ENCODE measurements at places on chromosomes 5 and 9. TPM values are rescaled to one million over a fixed set of nuclear protein-coding genes. Genes with fewer than 3 reads are reported as not detected.

GRCh38 chr5:172713113-172713808, 57.7 kb downstream of the DUSP1 start:
- H3K4me3 ChIP-seq: no peak overlapping the region
- H3K4me1 ChIP-seq: 0 out of 2 replicates have a peak, but pooled peaks cover 1% of the 10 kb centered on the region
- no peaks in the 10 kb centered on the region for H3K36me3 ChIP-seq
- H3K27ac ChIP-seq: no peak overlapping the region

GRCh38 chr9:78049484-78049883, 17.9 kb upstream of the GNAQ start:
- H3K36me3 ChIP-seq: no peaks in the 10 kb centered on the region
- H3K27me3 ChIP-seq: no peaks in the 10 kb centered on the region
- H3K4me1 ChIP-seq: no peaks in the 10 kb centered on the region

GRCh38 chr9:74742792-74743730, 144.7 kb downstream of the TRPM6 start:
- H3K36me3 ChIP-seq: no peaks in the 10 kb centered on the region
- no peaks in the 10 kb centered on the region for H3K27me3 ChIP-seq
- DNase-seq: peak; percentile 31
- no peaks in the 10 kb centered on the region for H3K4me1 ChIP-seq
- no peak overlapping the region for H3K4me3 ChIP-seq

DNA sequence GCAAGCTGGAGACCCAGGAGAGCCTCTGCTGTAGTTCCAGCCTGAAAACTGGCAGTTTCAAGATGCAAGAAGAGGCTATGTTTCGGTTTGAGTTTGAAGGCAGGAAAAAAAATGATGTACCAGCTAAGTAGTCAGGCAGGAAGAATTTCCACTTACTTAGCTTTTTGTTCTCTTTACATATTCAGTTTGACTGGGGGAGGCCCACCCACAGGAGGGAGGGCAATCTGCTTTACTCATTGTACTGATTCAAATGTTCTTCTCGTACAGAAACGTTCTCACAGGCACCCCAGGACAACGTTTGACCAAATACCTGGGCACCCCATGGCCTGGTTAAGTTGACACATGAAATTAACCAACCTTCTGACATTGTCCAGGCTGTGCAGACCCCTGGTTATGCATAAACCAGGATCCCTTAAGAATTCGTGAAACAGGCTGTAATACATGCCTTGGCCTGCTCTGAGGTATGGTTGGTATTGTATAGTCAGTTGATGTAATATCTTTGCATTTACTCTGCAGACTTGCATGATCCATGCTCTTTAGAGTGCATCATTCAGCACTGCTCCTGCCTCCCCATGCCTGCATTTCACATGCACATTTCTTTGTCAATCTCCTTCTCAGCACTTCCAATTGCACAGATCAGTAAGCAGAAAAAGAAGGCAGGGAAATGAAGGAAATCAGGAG, 687.1 kb downstream of the TAF11L14 start:
- no peak overlapping the region for H3K4me3 ChIP-seq
- no peaks in the 10 kb centered on the region for H3K27me3 ChIP-seq
- no peak overlapping the region for H3K27ac ChIP-seq
- no peaks in the 10 kb centered on the region for H3K4me1 ChIP-seq

DNA sequence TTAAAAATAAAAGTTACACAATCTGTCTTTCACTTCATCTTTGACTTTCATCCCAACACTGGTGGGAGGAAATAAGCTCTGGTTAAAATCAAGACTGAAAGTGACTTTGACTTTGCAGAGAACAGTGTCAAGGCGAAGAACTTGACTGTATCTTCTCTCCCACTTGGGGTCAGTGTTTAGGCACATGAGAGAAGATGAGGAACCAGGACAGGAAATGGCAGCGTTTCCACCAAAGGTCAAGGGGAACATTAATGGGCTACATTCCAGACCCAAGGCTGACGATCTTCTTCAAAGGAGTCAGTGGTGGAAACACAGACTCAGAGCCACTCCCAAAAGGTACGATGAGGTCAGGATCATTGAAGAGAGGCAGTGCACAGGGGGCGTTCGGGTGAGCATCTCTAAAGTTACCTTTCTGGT, 409.5 kb downstream of the ARHGEF28 start:
- H3K27me3 ChIP-seq: no peaks in the 10 kb centered on the region
- no peak overlapping the region for H3K27ac ChIP-seq
- no peaks in the 10 kb centered on the region for H3K36me3 ChIP-seq
- H3K4me3 ChIP-seq: no peak overlapping the region

GRCh38 chr5:148427370-148428042, 43.7 kb downstream of the FBXO38 start:
- peak; percentile 39 for DNase-seq
- no peak overlapping the region for H3K4me3 ChIP-seq
- no peaks in the 10 kb centered on the region for H3K4me1 ChIP-seq
- no peak overlapping the region for H3K27ac ChIP-seq

DNA sequence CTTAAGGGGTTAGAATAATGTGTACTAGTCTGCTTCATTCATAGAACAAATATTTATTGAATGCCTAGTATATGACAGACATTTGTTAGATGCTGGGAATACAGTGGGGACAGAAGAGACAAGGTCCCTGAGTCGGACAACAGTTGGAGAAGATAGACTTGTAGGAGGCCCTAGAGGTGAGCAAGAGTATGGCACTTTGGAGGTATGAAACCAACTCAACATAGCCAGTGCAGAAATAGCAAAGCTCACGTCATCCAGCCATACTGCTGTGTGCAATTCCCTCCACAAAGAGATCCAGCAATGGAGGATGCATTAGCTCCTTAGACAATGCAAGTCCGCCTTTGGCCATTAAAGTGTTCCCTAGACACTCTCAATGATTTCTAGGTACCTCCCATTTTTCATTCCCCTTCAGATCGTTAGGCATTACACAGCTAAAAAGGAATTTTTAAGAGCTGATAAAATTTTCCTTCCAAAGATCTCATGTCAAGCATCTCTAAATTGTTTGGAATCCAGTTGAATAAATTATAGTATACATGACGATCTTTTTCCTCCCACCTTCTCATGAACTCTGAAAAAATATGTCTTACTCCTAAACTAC, 1949.6 kb upstream of the WWC1 start:
- H3K36me3 ChIP-seq: no peaks in the 10 kb centered on the region
- no peaks in the 10 kb centered on the region for H3K27me3 ChIP-seq
- H3K4me1 ChIP-seq: peaks cover 9% of the 10 kb centered on the region
- no peak overlapping the region for H3K4me3 ChIP-seq
- H3K27ac ChIP-seq: no peak overlapping the region
- DNase-seq: no peak

GRCh38 chr5:137836997-137837396, 30.7 kb upstream of the MYOT start:
- no peaks in the 10 kb centered on the region for H3K4me1 ChIP-seq
- H3K4me3 ChIP-seq: no peak overlapping the region
- H3K36me3 ChIP-seq: no peaks in the 10 kb centered on the region
- no peak for DNase-seq
- no peak overlapping the region for H3K27ac ChIP-seq

DNA sequence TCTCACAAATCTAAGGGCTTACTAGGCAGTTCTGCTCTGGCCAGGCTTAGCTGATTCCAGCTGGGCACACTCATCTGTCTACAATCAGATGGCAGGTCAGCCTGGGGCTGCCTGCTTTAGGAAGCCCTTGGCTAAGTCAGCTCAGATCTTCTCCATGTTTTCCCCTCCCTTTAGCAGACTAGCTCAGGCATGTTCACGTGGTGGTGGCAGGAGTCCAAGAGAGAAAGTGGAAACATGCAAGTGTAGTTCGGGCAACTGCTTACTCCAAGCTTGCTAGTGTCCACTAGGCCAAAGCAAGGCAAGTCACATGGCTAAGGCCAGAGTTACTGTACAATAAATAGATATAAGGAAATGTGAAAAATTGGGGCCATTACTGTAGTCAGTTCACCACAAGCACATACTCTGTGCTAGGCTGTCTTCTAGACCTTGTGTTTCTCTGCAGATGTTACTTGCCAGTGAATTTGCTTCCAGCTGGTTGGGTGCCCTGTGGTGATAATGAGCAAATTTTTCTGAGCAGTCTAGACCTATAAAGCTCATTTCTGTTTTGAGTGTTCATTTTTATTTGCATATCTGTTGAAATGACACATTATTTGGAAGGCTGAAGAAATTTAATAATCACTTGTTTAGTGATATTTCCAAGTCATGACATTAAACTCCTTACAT, 38.3 kb downstream of the RECK start:
- H3K27ac ChIP-seq: no peak overlapping the region
- H3K4me1 ChIP-seq: no peaks in the 10 kb centered on the region
- H3K27me3 ChIP-seq: no peaks in the 10 kb centered on the region
- no peaks in the 10 kb centered on the region for H3K36me3 ChIP-seq

DNA sequence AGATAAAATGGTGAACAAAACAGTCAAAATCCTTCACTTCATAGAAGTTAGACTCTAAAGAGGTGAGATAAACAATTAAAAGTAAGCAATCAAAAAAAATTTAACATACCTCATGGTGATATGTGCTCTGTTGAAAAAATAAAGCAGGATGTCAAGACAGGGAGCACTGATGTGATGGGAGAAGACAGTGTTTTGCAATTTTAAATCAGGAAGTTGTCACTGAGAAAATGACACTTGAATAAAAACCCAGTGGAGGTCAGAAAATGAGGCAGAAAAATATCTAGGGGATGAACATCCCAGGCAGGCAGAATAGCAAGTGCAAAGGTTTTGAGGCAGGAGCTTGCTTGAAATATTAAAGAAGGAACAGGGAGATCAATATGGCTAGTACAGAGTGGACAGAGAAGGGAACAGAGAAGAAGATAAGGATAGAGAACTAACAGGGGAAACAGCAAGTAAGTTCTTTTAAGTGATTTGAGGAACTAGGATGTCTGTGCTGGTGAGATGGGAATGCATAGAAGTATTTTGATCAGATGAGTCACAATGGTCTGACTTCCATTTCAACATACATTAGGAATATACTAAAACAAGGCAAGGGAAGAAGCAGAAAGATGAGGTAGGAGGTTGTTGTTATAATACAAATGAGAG, 130.4 kb downstream of the CHSY3 start:
- DNase-seq: no peak
- H3K4me3 ChIP-seq: no peak overlapping the region
- H3K27ac ChIP-seq: no peak overlapping the region
- no peaks in the 10 kb centered on the region for H3K27me3 ChIP-seq

- H3K27me3 ChIP-seq: no peaks in the 10 kb centered on the region
- no peak for DNase-seq
- no peak overlapping the region for H3K27ac ChIP-seq
- no peaks in the 10 kb centered on the region for H3K36me3 ChIP-seq
Observed at GRCh38 chr5:52856564-52856963, 68.8 kb downstream of the ITGA1 start.

DNA sequence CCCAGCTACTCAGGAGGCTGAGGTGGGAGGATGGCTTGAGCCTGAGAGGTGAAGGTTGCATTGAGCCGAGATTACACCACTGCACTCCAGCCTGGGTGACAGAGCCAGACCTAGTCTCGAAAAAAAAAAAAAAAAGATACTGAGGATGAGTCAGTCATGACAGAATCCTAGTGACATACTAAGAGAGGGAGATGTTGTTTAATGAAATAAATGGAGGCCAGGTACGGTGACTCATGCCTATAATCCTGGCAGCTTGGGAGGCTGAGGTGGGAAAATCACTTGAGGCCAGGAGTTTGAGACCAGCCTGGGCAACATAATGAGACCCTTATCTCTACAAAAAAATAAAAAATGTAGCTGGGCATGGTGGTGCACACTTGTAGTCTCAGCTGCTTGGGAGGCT, 107.2 kb downstream of the ZFAND5 start:
- H3K27ac ChIP-seq: no peak overlapping the region
- no peak overlapping the region for H3K4me3 ChIP-seq

DNA sequence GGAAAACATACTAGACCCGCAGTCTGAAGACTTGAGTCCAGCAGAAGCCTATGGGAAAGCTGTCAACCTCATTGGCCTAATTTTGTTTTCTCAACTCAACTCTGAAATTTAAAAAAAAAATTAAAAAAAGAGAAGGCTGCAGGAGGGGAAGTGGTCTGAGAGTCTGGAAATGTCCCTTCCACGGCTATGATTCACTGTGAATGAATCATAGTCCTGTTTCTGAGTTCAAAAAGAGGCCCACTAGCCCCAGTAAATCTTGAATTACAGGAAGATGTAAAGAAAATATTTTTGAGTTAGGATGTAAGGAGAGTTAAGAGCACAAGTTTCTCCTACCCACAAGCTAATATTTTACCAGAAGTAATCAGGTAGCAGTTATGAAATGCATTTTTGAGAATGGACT, 565.5 kb upstream of the DMAC1 start:
- H3K27me3 ChIP-seq: no peaks in the 10 kb centered on the region
- H3K4me3 ChIP-seq: no peak overlapping the region
- no peaks in the 10 kb centered on the region for H3K4me1 ChIP-seq
- no peaks in the 10 kb centered on the region for H3K36me3 ChIP-seq
- no peak overlapping the region for H3K27ac ChIP-seq
- no peak for DNase-seq

DNA sequence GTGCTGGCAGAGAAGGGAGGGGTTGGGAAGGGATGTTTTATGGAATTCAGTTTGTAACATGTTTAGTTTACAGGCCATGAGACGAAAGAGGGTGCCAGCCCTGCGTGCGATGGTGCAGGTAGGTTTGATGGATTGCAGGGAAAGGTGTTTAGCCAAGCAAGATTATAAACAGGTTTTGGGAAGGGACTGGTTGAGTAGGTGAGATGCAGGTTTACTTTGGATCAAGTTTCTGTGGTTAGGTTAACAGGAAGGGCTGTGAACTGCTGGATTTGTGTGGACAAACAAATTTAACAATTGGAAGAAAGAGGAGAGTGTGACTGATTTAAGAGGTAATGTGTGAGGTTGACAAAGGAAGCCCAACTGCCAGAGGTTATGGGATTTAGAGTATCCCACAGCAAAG, 32.6 kb upstream of the GPX3 start:
- H3K27me3 ChIP-seq: no peaks in the 10 kb centered on the region
- DNase-seq: no peak
- no peaks in the 10 kb centered on the region for H3K36me3 ChIP-seq

The SH3GL2 gene
- total RNA-seq: 5.8 TPM

The PPP3R2 gene
- not detected for total RNA-seq

The DBH gene
- total RNA-seq: not detected

The IL17B gene
- total RNA-seq: not detected

The CYLC2 gene
- total RNA-seq: not detected

The DIRAS2 gene
- total RNA-seq: not detected

The ESM1 gene
- total RNA-seq: not detected

The LIFR gene
- total RNA-seq: 7.8 TPM

The ROR2 gene
- total RNA-seq: 2.7 TPM

The PCDHGB3 gene
- total RNA-seq: 1.6 TPM
